ENCODE measurements at places on chromosomes 3 and 15. TPM values are rescaled to one million over a fixed set of nuclear protein-coding genes. Genes with fewer than 3 reads are reported as not detected.

- H3K4me3 ChIP-seq = no peak overlapping the region
- H3K27me3 ChIP-seq = no peaks in the 10 kb centered on the region
- H3K36me3 ChIP-seq = no peaks in the 10 kb centered on the region
- no peak for DNase-seq
Measured at GRCh38 chr3:50444213-50444612, 59.2 kb downstream of the CACNA2D2 start.

GRCh38 chr3:99817047-99817436 is 620 bp upstream of the CMSS1 start:
- no peaks in the 10 kb centered on the region for H3K36me3 ChIP-seq
- no peak for DNase-seq
- H3K27me3 ChIP-seq = no peaks in the 10 kb centered on the region
- H3K4me3 ChIP-seq = peak overlapping the region; percentile 80

GRCh38 chr3:149486726-149487125 is 12.2 kb downstream of the TM4SF4 start:
- no peaks in the 10 kb centered on the region for H3K4me1 ChIP-seq
- H3K27me3 ChIP-seq = no peaks in the 10 kb centered on the region
- H3K36me3 ChIP-seq = no peaks in the 10 kb centered on the region
- H3K27ac ChIP-seq = no peak overlapping the region

GRCh38 chr15:23438816-23439466 is 8.1 kb downstream of the GOLGA6L2 start:
- H3K36me3 ChIP-seq = no peaks in the 10 kb centered on the region
- no peak for DNase-seq
- no peaks in the 10 kb centered on the region for H3K4me1 ChIP-seq
- no peak overlapping the region for H3K4me3 ChIP-seq

DNA sequence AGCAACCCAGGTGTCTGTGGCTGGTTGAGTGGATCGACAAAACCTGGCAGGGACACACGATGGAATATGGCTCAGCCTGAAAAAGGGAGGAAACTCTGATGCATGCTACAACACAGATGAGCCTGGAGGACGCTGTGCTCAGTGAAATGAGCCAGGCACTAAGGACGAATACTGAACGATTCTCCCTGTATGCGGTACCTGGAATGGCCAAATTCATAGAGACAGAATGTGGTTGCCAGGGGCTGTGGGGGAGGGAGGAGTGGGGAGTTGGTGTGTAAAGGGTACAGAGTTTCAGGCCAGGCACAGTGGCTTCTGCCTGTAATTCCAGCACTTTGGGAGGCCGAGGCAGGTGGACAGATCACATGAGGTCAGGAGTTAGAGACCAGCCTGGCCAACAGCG is 35.1 kb downstream of the PCSK6 start:
- no peak overlapping the region for H3K4me3 ChIP-seq
- H3K4me1 ChIP-seq = no peaks in the 10 kb centered on the region
- no peaks in the 10 kb centered on the region for H3K27me3 ChIP-seq
- no peak for DNase-seq
- H3K36me3 ChIP-seq = no peaks in the 10 kb centered on the region

GRCh38 chr15:75694241-75695182 is 18.1 kb downstream of the CSPG4 start:
- no peaks in the 10 kb centered on the region for H3K36me3 ChIP-seq
- H3K4me1 ChIP-seq = no peaks in the 10 kb centered on the region
- no peak overlapping the region for H3K27ac ChIP-seq
- H3K4me3 ChIP-seq = no peak overlapping the region
- H3K27me3 ChIP-seq = no peaks in the 10 kb centered on the region

Gene OR5K3
- total RNA-seq = not detected

Gene PAK6
- total RNA-seq = not detected

GRCh38 chr3:141261472-141262307 is 30.1 kb downstream of the PXYLP1 start:
- no peaks in the 10 kb centered on the region for H3K27me3 ChIP-seq
- H3K27ac ChIP-seq = peak overlapping the region; percentile 37
- DNase-seq = no peak
- H3K4me1 ChIP-seq = no peaks in the 10 kb centered on the region

Gene GATA2
- not detected for total RNA-seq

Gene XCR1
- total RNA-seq = 0.88 TPM

- H3K4me3 ChIP-seq = no peak overlapping the region
- no peaks in the 10 kb centered on the region for H3K4me1 ChIP-seq
- H3K27me3 ChIP-seq = peaks cover 3% of the 10 kb centered on the region
- no peaks in the 10 kb centered on the region for H3K36me3 ChIP-seq
- no peak for DNase-seq
- H3K27ac ChIP-seq = no peak overlapping the region
Measured at GRCh38 chr15:37111427-37111717, 11.0 kb upstream of the MEIS2 start.

- H3K4me3 ChIP-seq = no peak overlapping the region
- H3K27me3 ChIP-seq = no peaks in the 10 kb centered on the region
- H3K27ac ChIP-seq = no peak overlapping the region
- H3K36me3 ChIP-seq = no peaks in the 10 kb centered on the region
Measured at GRCh38 chr3:160163229-160163878, 61.9 kb upstream of the C3orf80 start.

Gene PP2D1
- total RNA-seq = not detected

DNA sequence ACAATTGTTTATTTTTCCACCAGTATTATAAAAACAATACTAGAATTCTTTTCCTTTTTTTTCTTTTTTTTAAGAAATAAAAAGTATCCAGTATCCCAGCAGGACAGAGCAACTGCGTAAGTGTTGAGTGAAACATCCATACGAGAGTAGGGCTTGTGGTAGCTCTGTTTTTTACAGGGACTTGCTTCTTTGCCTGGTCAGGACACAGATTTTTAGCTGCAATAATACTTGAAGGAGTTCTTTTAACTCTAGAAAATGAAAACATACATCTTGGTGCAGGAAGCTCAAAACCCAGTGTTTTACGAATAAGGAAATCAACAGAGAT is 297.7 kb upstream of the NR2E3 start:
- H3K27ac ChIP-seq = no peak overlapping the region
- no peak overlapping the region for H3K4me3 ChIP-seq
- H3K4me1 ChIP-seq = no peaks in the 10 kb centered on the region
- no peak for DNase-seq
- H3K36me3 ChIP-seq = no peaks in the 10 kb centered on the region

DNA sequence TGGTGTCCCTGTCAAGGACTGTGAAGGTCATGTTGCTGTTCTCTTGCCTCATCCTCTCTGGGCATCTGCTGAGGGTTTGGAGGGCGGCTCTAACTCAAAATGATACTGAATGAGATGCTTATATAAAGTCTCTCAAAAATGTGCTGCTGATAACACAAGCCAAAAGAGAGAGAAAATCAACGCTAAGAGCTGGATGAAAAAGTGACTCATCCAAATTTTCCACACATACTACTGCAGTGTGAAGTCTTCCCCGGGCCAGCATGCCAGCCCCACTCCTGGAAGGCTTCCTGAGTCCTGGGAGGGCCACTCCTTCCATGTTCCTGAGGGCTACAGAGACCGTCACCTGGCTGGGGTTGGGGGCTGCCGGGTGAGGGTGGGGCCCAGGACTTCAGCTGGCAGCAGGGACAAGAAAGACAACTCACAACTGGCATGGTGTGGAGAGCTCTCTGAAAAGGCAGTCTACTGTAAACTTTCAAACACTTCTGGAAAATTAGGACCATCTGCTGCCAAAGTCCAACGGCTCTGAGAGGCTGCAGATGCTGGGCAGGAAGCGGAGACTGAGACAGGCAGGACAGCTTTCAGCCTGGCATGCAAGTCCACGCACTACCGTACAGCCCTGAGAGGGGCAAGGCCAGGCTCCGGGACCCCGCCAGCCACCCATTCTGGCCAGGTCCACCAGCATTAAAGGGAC is 200.3 kb downstream of the ADAMTS17 start:
- H3K4me3 ChIP-seq = no peak overlapping the region
- H3K27ac ChIP-seq = no peak overlapping the region
- DNase-seq = no peak
- no peaks in the 10 kb centered on the region for H3K4me1 ChIP-seq
- no peaks in the 10 kb centered on the region for H3K36me3 ChIP-seq
- no peaks in the 10 kb centered on the region for H3K27me3 ChIP-seq

DNA sequence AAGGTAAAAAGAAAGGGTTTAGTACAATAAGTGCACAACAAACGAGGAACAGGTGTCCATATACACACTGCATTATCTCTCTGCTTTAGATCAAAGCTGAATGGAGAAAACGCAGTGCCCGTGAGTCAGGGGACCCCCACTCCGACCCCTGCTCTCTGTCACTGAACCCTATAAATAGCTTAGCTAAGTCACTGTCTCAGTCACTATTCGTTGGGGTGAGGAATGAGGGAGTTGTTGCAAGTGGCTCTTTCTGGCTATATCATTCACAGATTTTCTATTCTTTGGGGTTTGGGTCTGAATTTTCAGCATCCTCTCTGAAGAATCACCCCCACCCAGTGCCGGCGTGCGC is 458 bp upstream of the STAC start:
- no peaks in the 10 kb centered on the region for H3K36me3 ChIP-seq
- no peak for DNase-seq
- no peaks in the 10 kb centered on the region for H3K27me3 ChIP-seq
- H3K4me3 ChIP-seq = no peak overlapping the region
- H3K4me1 ChIP-seq = no peaks in the 10 kb centered on the region
- no peak overlapping the region for H3K27ac ChIP-seq

- no peak overlapping the region for H3K4me3 ChIP-seq
- H3K36me3 ChIP-seq = no peaks in the 10 kb centered on the region
- no peak for DNase-seq
- no peak overlapping the region for H3K27ac ChIP-seq
- no peaks in the 10 kb centered on the region for H3K27me3 ChIP-seq
Measured at GRCh38 chr3:161848376-161848775, 351.8 kb downstream of the OTOL1 start.

Gene GPR171
- total RNA-seq = 16.0 TPM

GRCh38 chr3:25090698-25091453 is 337.2 kb upstream of the RARB start:
- no peaks in the 10 kb centered on the region for H3K4me1 ChIP-seq
- DNase-seq = no peak
- no peaks in the 10 kb centered on the region for H3K36me3 ChIP-seq
- no peak overlapping the region for H3K27ac ChIP-seq

DNA sequence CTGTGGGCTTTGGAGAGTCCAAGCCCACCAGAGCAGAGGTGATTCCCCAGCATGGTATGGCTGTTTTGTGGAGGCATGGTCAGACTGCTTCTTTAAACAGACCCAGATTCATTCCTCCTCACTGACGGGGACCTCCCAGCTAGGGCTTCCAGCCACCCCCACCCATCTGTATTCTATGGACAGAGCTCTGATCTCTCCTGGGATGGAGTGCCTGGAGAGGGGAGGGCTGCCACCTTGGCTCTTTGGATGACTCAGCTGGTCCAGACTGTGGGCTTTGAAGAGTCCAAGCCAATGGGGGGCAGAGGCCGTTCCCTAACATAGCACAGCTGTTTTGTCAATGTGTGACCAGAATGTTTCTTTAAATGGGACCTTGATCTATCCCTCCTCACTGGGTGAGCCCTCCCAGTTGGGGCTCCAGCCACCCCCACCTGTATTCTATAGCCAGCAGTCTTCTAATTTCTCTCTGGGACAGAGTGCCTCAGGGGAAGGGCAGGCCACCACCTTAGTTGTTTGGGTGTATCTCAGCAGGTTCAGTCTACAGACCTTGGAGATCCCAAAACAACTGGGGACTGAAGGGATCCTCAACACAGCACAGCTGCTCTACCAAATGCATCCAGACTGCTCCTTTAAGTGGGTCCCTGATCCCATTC is 122.0 kb upstream of the OSTN start:
- no peaks in the 10 kb centered on the region for H3K27me3 ChIP-seq
- no peaks in the 10 kb centered on the region for H3K36me3 ChIP-seq
- no peaks in the 10 kb centered on the region for H3K4me1 ChIP-seq
- H3K27ac ChIP-seq = no peak overlapping the region

Gene RBP2
- total RNA-seq = not detected

- no peaks in the 10 kb centered on the region for H3K27me3 ChIP-seq
- H3K36me3 ChIP-seq = no peaks in the 10 kb centered on the region
- H3K27ac ChIP-seq = no peak overlapping the region
- H3K4me1 ChIP-seq = no peaks in the 10 kb centered on the region
- no peak overlapping the region for H3K4me3 ChIP-seq
Measured at GRCh38 chr3:63724987-63725386, 72.5 kb downstream of the SNTN start.
